Effector memory CD4-positive, alpha-beta T cell (primary cell): ENCODE measurements at places on chromosomes 13 and 19.
A peak's percentile ranks its signal among the peaks of the same experiment; 100 is the strongest.

- no peak for DNase-seq
These were observed 442 bp upstream of the FGF14 start for GRCh38 chr13:102402290-102402689.

GRCh38 chr13:114067886-114068651 lies 64.4 kb downstream of the RASA3 start:
- DNase-seq = no peak

- DNase-seq = no peak
These were observed 22.8 kb downstream of the HAUS8 start for GRCh38 chr19:17052439-17052838.

DNA sequence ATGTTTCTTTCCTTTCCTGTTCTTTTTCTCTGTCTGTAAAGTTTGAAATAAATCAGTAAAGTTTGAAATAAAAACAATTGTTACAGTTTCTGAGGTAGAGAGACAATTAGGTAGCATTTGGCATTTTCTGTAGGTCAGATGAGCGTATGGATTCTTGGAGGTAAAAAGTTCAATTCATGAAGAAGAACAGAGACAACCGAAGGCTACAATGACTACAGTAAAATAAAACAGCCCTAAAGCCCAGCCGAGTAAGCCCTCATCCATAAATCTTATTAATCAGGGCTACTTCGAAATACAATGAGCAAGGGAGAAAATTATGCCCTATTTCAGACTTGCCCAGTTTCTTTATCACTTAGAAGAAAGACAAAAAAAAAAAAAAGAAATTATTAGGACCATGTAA lies 941.9 kb upstream of the SLC10A2 start:
- no peak for DNase-seq

- no peak for DNase-seq
These were observed 31.4 kb downstream of the NFIX start for GRCh38 chr19:13026462-13027370.

GRCh38 chr13:61247149-61247936 lies 168.3 kb downstream of the PCDH20 start:
- no peak for DNase-seq

- DNase-seq = no peak
These were observed 45.7 kb downstream of the COL4A2 start for GRCh38 chr13:110352735-110353134.

- no peak for DNase-seq
These were observed 728.9 kb downstream of the EFNB2 start for GRCh38 chr13:105806628-105806920.

DNA sequence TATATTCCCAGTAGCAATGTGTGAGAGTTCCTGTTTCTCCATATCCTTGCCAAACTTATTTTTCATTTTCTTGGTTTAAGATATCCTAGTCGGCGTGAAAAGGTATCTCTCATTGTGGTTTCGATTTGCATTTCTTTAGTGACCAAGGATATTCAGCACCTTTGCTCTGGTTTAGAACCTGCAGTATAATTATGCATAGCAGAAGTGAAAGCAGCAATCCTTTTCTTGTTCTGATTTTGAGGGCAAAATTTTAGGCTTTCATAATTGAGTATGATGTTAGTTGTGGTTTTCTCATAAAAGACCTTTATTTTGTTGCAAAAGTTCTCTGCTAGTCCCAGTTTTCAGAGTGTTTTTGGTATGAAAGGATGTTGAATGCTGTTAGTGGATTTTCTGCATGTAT lies 491.0 kb downstream of the FGF9 start:
- DNase-seq = no peak

GRCh38 chr13:71290963-71291841 lies 575.8 kb downstream of the DACH1 start:
- peak; percentile 49 for DNase-seq

DNA sequence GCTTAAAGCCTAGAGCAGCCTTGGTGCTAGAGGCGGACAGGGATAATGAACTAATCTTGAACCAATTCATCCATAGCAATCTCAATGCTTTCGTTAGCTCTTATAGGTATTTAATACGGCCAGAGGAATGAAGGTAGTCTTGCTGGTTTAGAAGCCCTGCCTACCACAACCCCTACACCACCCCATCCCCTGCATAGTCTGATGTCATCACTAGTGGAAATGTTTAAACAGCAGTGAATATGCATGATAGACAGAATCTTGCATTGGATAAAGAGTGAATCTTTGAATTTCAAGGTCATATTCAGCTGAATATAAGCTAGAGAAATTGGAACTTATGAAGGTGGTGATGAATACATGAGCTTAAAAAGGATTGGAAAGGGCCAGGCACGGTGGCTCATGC lies 321.9 kb downstream of the ITGBL1 start:
- DNase-seq = no peak

GRCh38 chr13:99971576-99972189 lies at the start of gene ZIC5:
TSS of gene ZIC5 (minus strand) at chr13:99971767. CDS start at chr13:99971603, 164 bp downstream.
- DNase-seq = no peak

DNA sequence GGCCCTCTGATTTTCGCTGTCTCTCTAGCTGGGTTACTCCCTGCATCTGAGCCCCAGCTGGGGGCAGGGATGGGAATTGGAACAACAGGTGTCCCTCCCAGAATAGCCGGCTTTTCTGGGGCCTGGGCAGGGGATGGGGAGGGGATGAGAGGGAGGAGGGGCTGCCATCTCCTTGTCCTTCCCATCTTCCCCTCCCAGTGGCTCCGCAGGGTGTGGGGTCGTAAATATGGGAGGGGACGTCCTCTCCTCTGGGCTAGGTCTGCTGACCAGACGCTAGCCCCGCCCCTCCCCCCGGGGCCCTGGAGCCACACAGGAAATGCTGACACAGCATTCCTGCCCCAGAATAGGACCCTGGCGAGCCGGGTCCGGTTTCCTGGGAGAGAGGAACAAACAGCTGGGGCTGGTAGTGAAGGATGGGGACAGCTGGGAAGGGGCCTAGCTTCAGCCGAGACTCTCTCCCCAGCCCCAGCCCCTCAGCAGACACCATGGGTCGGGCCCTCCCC lies 1.1 kb downstream of the RYR1 start:
- DNase-seq = no peak

GRCh38 chr19:10580979-10581631 lies 6.0 kb downstream of the AP1M2 start:
- peak; percentile 78 for DNase-seq

- no peak for DNase-seq
These were observed 1080.6 kb downstream of the PCDH17 start for GRCh38 chr13:58712191-58712590.

DNA sequence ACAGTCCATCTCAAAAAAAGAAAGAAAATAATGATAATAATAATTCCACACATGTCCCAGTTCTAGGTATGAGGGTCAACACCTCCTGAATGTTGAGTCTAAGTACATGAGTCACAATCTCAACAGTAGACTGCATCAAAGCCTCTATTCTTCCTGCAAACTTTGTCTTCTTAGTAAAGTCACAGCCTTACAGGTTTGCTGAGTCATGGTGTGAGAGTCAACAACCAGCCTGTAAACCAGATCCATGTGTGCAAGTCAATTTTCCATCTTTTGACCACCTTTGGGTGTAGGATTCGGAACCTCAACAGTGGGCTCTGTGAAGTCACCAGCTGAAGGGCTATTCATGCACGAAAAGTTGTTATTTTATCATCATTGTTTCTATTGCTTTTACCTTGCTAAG lies 25.7 kb upstream of the ZNF729 start:
- DNase-seq = no peak

DNA sequence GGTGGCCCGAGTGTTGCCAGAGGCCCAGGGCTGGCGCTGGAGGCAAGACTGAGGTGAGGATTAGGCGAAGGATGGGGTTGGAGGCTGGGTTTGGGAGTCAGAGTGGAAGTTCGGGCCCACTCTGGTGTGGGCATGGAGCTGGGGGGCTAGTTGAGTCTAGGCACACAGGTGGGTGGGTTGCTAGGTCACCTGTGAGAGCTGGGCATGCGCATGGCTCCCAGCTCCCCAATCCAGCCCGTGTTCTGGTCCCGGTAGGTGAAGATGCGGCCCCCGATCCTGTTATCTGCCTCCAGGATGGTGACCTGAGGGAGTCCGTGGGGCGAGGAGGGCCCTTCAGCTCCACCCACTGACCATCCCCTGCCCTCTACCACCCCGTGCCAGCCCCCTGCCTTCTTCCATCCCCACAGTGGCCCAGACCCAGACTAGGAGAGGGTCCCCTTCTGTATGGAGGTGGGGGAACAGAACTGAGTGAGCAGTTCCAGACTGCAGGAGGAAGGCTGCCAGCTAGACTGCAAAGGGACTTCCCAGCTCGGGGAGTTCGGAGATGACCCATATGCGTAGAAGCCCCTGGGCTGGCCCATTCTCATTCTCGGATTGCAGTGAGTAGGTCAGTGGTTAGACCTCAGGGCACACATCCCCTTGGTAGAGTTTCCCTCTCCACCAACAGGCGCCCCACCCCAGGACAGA lies 1.7 kb downstream of the IL4I1 start:
- DNase-seq = peak; percentile 40

- DNase-seq = no peak
These were observed 2.2 kb downstream of the NDFIP2 start for GRCh38 chr13:79483086-79483706.

DNA sequence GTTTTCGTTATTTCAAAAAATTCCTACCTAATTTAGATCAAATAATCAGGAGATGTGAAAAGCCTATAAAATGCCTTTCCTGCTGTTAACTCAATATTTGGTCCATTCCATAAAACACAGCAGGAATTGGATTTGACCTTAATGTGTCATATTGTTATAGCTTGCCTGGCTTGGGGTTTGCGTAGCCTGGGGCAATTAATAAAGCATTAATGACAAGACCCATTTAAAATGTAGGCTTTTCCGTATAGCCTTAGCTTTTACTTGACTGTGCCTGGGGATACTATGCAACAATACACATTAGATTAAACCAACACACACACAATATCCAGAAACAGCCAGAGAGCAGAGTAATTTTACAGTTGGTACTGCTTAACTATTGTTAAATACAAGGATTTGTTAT lies 117.2 kb upstream of the MAB21L1 start:
- no peak for DNase-seq

DNA sequence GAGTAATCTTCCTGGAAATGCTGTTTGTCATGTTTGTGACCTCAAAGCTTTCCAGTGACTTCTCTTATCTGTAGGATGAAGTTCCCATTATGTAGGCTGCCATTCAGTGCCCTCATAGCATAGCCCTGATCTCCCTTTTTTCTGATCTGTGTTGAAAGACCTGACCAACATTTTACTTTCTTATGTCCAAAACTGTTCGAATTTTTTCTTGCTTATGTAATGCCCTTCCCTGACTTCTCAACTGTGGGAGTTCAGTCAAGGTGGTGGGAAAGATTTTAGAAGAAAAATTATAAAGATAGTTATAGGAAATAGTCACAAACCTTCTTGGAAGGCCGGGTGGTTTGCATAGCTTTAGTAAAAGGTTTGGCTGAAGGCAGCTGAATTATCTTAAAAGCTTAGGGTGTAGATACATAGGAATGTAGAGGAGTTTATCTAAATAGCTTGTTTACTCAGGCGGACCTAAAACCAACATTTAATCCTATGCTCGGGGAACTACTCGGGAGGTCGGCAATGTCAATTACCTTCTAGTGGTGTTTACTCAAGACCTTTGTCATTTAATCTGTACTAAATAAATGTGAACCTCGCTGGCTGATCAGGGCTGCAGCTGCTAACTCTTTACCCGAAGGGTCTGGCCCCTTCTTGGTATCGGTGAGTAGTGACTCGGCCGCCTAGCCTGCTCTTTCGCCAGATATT lies 44.3 kb downstream of the PSG3 start:
- DNase-seq = no peak
